ENCODE measurements at places on chromosomes 4 and X.

DNA sequence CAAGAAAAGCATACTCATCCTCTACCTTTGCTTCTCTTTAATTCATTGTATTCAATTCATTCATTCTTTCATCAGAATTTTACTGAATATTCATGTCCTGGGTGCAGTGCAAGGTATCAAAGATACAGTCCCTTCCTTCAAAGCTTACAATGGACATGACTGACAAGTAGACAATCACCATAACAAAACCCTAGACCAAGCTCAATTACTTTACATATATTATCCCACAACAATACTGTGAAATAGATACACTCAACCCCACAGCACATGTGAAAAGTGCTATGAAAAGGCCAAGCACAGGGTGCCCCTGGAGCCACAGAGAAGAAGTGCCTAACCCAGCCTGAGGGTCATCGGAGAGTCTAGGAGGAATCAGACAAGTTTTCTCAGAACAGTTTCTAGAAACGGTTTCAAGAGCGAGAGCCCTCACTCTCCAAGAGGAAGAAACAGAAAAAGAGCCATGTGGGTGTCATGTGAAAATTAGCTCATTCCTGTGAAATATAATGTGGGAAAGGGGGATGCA lies 15.3 kb downstream of the AMBN start:
- DNase-seq = no peak

- DNase-seq = no peak
Observed at GRCh38 chrX:115642895-115643530, 82.0 kb downstream of the PLS3 start.

- no peak for DNase-seq
Observed at GRCh38 chr4:80431203-80431965, 95.9 kb downstream of the CFAP299 start.

DNA sequence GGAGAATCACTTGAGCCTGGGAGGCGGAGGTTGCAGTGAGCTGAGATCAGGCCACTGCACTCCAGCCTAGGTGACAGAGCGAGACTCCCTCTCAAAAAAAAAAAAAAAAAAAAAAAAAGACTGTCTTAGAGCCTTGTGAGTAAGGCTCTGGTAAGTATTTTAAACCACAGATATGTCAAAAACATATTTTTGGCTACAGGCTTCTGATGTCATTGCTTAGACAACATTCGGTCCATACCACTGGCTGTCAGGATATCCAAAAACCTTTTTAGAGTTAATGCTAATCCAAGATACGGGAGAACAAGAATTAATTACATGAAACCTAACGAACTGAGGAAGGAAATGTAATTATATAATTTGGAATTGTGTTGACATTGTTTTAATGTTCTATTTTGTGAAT lies 999.5 kb upstream of the PABPC4L start:
- no peak for DNase-seq

DNA sequence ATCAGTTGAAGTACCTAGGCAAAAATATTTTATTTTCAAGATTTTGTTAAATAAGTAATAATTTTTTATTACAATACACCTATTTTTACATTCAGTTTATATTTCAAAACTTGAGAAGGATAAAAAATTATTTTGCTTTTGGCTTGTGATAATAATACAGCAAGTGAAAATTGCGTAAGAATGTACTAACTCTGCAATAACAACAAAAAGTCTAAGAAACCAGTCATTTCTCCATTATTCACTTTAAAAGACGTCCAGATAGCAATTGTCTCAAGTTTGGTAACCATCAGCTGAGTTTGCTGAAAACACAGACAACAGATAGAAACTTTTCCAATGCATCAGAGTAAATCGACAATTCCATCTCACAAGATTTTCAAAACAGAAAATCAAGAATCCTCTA lies 12.1 kb downstream of the CXCL8 start:
- DNase-seq = no peak

DNA sequence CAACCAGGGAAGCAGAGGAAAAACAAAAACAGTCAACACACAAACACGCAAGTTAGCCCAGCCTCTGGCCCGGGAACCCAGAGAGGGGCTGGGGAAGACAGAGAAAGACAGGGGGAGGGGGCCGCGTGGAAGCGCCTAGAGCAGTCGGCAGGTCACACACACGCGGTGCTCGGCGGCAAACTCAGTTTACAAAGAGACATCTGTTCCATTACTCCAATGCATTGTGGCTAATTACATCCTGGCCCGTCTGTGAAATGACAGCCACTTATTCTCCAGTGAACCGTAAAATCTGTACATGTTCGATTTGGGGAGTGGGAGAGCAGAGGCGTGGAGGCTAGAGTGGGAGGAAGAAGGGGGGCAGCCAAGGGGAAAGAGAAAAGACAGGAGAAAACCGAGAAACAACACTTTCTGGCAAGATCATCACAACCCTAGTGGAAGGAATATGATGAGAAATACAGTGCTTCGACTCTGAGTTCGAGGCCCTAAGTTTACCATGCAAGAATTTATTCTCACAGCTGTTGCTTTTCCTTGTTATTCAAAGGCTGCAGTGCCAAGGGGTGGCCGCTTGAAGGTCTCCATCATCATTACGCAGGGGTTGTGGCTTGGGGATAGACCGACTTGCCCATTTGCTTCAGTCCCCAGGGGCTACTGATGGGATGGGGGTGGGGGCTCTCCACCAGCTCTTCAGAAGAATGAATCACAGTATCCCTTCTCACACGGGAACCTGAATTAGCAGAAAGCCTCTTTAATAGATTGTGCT lies 167.7 kb downstream of the MGST2 start:
- DNase-seq = no peak

DNA sequence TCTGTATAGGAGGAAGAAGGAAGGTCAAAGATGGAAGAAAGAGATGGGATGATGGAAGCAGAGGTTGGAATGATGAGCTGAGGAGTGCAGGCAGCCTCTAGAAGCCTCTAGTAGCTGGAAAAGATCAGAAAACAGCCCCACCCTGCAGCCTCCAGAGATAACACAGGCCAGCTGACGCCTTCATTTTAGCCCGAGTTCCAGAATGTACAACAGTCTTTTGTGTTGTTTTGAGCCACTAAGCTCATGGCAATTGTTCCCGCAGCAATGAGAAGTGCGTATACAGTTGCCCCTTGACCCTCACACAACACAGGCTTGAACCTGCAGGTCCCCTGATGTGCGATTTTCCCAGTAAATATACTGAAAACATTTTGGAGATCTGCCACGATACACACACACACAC lies 72.0 kb downstream of the WFS1 start:
- no peak for DNase-seq

- no peak for DNase-seq
Observed at GRCh38 chrX:129360175-129360574, 163.1 kb downstream of the SMARCA1 start.

- DNase-seq = no peak
Observed at GRCh38 chr4:86472377-86473019, 112.6 kb upstream of the MAPK10 start.

DNA sequence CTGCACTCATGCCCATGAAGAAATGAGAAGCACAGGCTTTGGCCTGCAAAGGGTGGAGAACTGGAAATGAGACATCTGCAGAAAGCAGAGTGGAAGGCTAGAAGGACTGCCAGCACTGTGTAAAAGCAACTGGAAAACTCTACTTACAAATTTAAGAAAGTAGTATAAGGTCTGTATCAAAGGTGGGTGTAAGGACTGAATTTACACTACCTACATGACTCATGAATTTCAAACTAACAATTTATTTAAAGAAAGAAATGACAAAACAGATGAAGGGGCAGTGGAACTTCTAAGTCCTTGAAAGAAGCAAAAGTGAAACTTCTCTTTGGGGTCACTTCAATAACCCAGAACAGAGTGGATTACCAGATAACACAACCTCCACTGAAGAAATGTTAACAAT lies 71.2 kb downstream of the SLC10A7 start:
- no peak for DNase-seq

DNA sequence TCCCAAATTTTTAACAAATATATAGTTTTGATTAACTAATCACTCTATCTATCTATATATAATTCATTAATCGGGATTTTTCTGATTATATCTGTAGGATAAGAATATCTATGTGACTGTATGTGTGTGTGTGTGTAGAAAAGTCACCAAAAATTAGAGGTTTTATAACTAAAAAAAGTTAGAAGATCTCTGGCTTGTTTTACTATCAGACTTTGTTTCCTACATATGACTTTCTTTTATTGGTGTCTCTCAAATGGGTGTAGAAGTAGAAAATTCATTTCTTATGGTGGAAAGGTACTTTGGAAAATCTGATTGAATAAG lies 26.7 kb upstream of the TMPRSS11D start:
- DNase-seq = no peak

GRCh38 chrX:43525901-43526610 lies 130.0 kb upstream of the MAOA start:
- DNase-seq = no peak

DNA sequence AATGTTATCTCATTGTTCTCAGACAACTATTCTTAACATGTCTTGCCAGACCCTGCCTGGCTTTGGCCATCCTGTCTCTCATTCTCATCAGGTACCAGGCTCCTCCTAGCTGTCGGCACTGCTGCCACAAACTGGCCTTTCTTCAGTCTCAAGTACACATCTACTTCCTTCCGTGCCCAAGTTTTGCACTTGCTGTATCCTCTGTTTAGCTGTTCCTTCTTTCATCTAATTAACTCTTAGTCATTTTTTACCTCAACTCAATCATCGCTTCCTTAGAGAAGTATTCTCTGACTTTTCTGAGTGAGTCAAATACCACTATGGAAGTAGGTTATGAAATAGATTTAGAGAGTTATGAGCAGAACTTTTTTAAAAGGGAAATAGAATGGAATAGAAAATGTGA lies 19.7 kb downstream of the CXCL3 start:
- no peak for DNase-seq

- no peak for DNase-seq
Observed at GRCh38 chr4:102493794-102494193, 7.4 kb upstream of the NFKB1 start.

DNA sequence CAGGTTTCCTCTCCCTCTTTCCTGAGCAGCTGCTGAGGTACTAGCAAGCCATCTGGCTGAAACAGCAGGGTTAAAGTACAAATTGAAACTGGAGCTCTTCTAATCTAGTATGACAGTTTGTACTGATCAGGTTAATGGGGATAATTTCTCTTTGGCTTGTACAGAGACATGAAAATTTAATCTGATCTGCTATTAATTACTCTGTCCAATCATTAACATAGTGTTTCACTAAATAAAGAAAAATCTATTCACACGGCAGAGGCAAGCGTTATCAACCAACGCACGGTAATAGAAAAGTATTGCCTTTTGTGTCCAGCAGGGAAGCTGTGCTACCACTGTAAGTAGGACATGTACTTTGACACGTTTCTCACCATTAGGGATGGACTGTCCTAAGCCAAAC lies 71.1 kb downstream of the IGSF1 start:
- DNase-seq = no peak

GRCh38 chrX:78945186-78945912 lies at the start of gene P2RY10:
TSS of gene P2RY10 (plus strand) at chrX:78945391. CDS start at chrX:78960521, 15,130 bp downstream.
- no peak for DNase-seq

- no peak for DNase-seq
Observed at GRCh38 chr4:183144787-183145186, 45.7 kb downstream of the WWC2 start.

DNA sequence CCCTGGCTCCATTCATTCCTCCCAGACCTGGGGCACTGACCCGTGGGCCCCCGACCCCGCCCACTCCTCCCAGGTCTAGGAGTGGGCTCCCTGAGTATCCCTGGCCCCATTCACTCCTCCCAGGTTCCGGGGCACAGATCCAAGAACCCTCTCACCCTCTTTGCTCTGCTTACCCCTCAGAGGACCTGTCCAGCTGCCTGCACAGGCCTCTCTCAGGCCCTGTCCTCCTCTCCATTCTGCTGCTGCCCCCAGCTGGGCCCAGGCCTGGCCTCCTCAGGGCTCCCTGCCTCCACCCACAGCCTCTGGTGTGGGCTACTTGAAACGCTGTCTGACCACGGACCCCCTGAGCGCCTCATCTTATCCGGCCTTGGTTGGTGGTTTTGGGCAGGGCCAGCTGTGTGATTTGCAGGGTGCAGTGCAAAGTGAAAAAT lies 217.7 kb upstream of the PSAPL1 start:
- DNase-seq = no peak

DNA sequence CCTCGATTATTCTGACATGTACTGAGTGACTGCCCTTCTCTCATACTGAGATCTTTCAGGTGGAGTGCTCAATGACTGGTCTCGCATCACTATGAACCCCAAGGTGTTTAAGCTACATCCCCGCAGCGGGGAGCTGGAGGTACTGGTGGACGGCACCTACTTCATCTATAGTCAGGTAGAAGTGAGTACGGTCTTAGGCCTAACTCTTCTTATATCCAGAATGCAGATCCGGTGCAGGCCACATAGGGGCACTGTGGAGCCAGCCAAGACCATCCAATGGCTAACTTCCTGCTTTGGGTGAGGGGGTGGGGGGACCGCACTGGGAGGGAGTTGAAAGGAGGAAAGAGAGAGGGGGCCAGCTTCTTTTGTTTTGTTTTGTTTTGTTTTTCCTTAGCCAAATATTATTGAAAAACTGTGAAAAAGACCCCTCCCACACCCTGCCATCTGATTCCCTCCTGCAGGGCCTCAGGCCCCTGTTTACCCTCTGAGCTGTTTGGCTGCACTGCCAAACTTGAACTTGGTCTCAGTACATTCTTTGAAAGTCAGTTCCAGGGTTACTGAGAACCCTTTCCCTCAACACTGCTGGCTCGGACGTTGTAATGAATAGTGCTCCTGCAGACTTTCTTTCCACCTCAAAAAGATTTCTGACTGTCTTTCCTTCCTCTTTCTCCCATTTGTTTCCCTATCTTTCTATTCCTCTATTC lies 16.2 kb downstream of the AWAT2 start:
- no peak for DNase-seq

DNA sequence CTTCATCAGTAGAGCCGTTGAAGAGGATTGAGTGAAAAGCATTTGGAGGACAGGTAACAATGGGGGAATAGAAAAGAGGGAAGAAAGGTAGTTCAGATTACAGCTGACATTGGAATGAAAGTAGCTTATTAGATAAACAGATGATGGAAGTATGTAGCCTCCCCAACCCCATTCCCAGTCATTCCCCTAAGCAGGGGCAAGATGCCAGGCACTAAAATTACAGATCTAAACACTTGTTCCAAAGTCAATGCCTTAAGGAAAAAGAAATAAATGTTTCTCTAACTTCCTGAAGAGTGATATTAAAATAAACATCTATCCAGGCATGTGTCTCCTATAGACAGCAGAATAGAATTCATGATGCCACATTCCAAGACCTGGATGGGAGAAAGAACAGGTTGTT lies 350.8 kb downstream of the PDGFC start:
- no peak for DNase-seq

- no peak for DNase-seq
Observed at GRCh38 chr4:55636656-55636999, 530 bp upstream of the NMU start.

- DNase-seq = no peak
Observed at GRCh38 chrX:15217161-15217560, 52.7 kb downstream of the ASB9 start.

GRCh38 chr4:69156913-69157312 lies 57.6 kb downstream of the UGT2B11 start:
- DNase-seq = no peak

DNA sequence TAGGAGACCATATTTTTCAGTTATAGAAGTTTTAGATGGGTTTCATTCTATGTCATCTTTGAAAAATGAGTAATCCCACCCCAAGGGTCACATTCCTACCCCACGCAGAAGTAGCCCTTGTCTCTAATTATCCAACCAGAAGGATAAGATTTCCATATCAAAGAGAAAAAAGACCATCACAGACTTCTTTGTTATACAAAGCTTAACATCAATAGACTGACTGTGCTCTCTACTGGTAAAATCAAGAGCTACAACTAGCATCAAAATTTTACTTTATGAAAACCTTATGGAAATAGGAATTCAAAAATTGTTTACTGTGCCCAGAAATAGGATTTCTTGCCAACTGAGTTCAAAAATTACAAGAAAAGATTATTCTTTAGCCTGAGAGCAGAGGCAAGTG lies 24.9 kb downstream of the TNMD start:
- no peak for DNase-seq
